ENCODE measurements at places on chromosomes 11 and 22.
A peak's percentile ranks its signal among the peaks of the same experiment; 100 is the strongest.

GRCh38 chr11:27777033-27777432 is 76.8 kb upstream of the BDNF start:
- no peak for DNase-seq

- no peak for DNase-seq
Observed at GRCh38 chr11:76621868-76622267, 48.7 kb downstream of the LRRC32 start.

DNA sequence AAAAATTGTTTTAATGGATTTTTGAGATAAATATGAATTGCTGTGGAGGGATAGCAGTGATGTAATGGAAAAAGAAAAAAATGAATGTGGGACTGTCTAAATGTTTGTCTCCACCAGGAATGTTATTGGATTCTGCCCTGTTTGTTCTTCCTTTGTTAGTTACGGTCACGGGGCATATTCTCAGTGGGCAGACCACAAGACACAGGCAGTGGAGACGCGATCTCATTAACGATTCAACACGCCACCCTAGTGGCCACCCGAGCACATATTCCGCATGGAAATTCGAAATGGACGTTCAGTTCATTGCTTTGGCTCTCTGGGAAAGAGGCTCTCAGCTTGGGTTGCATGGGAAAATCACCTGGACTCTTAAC is 151.8 kb upstream of the TTC12 start:
- DNase-seq, result no peak

DNA sequence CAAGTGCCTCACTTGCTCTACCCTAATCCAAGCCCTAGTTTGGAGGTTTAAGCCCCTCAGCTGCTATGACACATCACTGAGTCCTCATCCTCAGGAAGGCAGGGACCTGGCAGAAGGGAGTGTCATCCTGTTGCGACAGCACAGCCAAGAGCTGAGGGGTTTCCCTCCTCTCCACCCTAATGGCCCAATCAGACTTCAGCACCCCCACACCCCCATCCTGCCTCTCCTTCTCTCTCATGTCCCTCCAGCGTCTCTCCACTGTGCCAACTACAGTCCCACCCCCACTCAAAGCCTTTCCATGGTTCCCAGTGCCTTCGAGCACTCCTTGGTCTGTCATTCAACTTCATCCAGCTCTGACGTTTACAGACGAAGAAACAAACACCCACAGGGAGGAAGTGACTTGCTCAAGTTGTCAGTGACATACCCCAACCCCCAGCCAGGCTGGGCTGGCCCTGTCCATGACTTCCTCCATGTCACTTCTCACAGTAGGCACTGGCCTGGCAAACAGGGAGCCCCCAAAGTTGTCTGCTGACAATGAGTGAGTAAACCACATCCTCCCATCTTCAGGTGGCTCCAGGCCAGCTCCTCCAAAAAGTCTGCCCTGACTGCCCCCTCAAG is 15.6 kb downstream of the ARAP1 start:
- DNase-seq, result no peak

DNA sequence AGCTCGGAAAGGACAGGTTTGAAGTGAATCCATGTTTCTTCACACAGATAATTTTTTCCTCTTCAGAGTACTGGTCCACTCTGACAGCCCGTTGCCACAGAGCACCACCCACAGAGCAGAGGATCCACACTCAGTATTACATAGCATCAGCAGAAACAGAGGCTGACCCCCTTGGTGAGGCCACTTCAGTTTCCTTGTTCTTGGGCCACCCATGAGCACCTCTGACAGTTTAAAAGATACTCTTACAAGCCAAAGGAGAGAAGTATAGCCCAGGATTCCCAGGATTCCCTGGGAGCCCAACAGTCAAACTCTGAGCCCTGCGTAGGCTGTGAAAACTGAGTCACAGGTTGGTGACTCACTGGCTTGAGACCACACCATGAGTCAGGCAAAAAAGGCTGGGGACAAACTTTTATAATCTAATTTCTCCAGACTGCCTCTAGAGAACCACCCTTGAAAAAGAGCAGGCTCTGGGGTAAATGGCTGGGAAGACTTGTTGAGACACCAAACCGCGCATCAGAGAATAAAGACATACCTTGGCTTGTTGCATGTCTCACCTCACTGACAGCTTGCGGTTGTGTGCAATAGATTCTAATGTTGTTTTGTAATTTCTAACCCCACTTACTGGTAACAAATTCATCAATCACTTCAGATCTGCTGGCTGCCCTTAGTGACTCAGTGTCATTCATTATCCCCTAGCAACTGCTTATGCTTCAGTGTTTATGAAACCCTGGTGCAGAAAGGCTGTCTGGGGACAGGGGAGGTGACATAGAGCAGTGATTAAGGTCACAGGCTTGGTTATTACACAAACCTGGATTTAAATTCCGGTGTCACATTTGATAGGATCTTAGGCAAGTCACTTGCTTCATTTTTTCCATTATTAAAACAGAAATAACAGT is 56.9 kb upstream of the PRSS23 start:
- DNase-seq, result peak; percentile 20

DNA sequence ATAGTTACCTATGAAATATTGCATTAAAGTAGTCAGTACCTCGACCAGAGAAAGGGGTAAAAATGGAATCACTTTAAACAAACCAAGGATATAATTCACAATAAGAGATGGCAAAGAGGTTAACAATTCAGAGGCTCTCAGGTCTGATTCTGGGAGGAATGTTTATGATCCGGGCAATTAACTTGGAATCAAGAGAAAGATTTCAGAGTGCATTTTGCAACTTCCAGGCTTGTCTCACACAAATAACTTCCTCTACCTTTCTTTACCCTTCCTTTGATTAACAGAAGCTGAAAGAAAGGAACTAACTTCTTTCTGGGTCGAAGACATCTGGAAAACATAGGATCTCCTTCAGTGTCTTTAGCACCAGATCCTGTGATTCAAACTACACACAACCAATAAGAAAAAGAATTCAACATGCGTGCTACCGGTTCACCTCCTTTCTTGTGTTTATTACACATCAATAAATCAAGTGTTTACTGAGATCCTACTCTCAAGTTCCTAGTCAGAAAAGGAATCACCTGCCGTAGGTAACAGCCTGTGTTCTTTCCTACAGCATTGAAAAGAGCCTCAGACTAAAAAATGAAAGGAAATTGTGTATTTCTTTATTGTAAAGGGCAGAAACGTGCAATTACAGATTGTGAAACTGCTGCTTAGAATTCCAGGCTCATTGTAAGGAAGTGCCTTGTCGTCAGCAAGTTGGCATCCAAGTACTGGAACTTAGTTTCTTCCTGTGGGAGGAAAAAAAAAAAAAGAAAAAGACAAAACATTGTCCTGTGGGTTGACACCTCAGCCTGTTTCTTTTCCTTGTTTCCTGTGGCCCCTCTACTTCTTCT is 29.5 kb downstream of the CARD18 start:
- DNase-seq, result no peak

GRCh38 chr22:37062702-37063381 is 11.3 kb downstream of the KCTD17 start:
- DNase-seq, result no peak

DNA sequence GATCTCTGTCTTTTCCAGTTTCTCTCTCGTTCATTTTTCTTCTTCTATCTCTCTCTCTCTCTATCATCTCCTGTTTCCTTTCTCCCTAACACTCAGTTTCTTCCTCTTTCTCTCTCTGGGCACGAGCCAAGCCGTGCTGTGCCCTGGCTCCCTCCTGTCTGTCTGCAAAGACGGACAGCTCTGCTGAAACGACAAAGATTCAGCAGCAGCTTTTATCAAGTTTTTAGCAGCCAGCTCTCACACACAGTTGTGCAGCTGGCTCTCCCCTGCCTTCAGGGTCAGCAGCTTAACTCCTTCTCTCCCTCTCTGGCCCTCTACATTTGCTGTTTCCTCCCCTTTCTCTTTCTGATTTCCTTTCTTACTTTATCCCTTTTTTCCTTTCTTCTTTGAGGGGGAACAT is 352.0 kb upstream of the MPPED2 start:
- DNase-seq, result no peak

DNA sequence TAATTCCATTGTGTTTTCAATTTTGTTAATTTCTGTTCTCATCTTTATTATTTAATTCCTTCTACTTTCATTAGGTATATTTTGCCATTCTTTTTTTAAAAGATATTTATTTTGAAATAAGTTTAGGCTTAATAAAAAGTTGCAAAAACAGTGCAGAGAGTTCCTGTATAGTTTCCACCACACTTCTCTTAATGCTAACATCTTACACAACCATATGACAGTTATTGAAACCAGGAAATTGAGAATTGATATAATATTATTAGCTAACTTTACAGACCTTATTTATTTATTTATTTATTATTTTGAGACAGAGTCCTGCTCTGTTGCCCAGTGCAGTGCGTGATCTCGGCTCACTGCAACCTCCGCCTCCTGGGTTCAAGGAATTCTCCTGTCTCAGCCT is 13.8 kb upstream of the SPDYC start:
- DNase-seq, result no peak

DNA sequence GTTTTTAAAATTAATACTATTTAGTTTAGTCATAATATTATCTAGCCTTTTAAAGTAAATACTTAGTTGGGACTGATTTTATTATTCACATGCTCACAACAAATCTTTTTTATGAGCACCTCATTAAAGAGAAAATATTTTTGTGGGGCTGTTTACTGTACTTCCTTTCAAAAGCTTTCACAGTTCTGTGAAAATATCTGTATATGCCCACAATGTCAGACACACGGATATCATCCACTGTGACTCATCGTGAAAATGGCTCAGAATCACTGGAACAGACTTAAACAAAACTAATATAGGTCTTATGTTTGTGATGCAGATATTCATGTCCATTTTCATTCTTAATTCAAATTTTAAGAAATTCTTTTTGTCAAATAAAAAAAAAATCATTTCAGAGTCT is 305.2 kb downstream of the RAB38 start:
- DNase-seq, result no peak

DNA sequence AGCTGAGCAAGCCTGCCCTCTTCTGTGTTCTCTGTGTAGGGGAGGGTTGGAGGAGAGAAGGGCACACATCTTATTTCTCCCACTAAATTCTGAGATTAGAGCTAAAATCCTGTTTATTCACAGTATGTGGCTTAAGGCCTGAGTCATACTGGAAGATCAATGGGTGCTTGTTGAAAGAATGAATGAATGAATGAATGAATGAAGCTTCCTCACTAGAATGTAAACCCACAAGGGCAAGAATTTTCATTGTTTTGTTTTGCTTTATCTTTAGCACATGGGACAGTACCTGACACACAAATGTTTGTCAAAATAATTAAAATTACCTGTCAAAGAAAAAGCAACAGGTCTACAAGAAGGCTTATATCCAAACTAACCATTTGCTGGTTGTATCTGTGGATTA is 50.6 kb upstream of the PAK1 start:
- DNase-seq, result no peak

- no peak for DNase-seq
Observed at GRCh38 chr11:84865257-84865656, 761.9 kb downstream of the DLG2 start.

DNA sequence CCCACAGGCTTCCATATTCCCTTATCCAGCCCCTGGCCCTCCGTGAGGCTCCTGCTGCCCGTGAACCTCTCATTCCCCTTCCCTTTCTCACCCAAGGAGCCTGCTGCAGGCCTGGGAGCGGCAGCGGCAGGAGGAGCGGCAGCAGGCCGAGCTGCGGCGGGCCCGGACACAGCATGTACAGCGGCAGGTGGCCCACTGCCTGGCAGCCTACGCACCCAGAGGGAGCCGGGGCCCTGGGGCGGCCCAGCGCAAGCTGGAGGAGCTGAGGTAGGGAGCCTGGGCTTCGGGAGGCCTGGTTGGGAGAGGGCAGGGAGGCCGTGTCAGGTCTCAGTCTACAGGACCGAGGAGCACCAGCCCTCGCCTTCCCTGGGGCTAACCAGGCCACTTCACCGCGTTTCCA is 8.1 kb upstream of the SART1 start:
- DNase-seq, result no peak

GRCh38 chr11:73414977-73415651 is 38.9 kb downstream of the RELT start:
- DNase-seq, result no peak

GRCh38 chr11:35927682-35928081 is 16.2 kb upstream of the LDLRAD3 start:
- no peak for DNase-seq

DNA sequence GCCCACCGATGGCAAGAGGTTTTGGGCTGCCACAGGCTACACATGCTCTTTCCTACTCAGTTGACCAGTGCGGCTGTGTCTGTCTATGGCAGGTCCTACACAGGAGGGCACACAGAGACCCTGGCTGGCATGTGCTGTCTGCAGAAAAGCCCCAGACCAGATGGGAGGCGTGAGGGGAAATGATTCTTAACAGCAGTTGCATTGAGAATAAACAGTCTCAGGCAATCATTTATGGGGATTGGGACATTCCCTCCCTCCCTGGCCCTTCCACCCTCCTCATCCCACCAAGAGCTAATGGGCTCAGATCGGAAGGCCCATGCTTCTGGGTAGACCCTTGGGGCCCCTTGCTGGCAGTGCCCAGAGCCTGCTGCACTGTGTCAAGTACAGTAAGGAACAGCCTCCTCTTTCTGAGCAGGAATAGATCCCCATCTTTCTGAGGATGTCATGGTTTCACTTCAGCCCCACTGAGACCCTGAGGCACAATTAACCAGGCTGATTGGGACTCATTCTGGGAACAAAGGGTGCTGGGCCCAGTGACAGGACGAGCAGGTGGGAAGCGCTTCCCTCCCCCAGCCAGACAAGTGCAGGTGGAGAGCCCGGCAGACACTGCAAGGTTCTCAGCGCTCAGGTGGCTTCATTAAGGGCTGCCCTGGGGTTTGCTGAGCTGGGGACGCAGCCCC is 28.3 kb downstream of the TSPAN18 start:
- no peak for DNase-seq

- DNase-seq, result no peak
Observed at GRCh38 chr11:113363996-113364641, 23.5 kb upstream of the ANKK1 start.

DNA sequence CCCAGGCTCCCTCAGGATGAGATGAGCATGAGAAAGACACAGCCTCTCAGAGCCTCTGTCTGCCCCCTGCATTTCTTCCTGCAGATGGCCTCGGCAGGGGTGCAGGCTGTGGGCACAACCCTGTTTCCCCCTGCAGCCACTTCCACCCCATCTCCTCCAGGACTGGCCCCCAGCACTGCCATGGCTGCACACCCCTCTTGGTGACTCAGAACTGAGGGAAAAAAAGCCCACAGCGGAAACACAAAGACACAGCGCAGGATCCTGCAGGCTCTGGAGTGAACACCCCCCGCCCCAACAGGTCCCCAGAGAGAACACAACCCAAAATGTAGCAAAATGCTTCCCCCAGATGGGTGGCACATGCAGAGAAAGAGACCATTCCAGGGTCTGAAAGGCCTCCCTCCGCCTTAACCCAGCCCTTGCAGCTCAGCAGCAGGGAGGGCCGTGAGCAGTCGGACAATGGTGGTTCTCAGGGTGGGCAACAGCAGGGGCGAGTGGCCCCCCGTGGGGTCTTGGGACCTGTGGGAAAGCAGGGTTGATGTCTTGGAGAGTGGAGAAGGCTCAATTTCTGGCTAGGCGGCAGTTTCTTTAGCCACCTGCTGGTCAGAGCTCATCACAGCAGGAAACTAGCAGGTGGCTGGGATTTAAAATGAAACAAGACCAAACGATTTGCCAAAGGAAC is 8.0 kb downstream of the TUBGCP6 start:
- no peak for DNase-seq
